Right cardiac atrium (tissue), 5 donors: ENCODE measurements at places on chromosomes 16 and 17. TPM values are rescaled to one million over a fixed set of nuclear protein-coding genes. Genes with fewer than 3 reads are reported as not detected.

Gene DDX42
- 82.4 TPM for total RNA-seq

Gene TMC8
- 3.1 TPM for total RNA-seq

Gene PRAC2
- not detected for total RNA-seq

Gene CD300LG
- 11.2 TPM for total RNA-seq
